ENCODE measurements at places on chromosomes 3 and 15.

DNA sequence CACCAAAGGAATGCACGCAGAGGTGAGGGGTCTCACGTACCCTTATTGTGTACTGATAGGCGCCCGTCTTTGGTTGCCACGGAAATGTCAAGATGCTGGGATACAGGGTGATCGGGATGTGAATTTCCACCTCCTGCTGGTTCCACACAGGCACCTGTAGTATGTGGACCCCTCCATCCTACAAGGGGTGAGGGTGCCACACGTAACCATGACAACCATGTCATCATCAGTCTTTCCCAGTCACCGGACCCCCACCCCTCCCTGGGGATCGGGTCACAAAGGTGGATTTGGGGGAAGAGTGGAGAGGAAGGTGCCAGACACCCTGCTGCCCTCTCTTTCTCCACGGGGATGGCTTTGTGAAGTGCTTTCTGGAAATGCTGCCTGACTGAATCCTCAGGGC lies 44.7 kb downstream of the NUP210 start:
- DNase-seq: no peak

- DNase-seq: no peak
These were observed 567 bp downstream of the TICRR start for GRCh38 chr15:89575656-89576416.

DNA sequence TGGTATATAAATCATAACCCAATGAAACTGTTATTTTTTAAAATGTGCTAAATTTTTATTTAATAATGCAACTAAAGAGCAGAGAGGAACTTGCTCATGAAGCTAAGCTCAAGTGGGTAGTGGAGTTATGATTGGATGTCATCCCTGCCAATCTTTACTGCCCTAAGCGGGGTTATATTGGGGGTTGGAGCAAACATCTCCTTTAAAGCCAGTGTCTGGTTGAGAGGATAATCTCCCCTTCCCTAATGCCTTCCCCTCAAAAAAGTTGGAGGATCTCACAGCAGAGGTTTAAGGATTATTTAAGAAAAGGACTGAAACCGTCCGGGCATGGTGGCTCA lies 32.1 kb upstream of the CLASP2 start:
- no peak for DNase-seq

GRCh38 chr3:193946945-193947344 lies 189.0 kb upstream of the HES1 start:
- no peak for DNase-seq

DNA sequence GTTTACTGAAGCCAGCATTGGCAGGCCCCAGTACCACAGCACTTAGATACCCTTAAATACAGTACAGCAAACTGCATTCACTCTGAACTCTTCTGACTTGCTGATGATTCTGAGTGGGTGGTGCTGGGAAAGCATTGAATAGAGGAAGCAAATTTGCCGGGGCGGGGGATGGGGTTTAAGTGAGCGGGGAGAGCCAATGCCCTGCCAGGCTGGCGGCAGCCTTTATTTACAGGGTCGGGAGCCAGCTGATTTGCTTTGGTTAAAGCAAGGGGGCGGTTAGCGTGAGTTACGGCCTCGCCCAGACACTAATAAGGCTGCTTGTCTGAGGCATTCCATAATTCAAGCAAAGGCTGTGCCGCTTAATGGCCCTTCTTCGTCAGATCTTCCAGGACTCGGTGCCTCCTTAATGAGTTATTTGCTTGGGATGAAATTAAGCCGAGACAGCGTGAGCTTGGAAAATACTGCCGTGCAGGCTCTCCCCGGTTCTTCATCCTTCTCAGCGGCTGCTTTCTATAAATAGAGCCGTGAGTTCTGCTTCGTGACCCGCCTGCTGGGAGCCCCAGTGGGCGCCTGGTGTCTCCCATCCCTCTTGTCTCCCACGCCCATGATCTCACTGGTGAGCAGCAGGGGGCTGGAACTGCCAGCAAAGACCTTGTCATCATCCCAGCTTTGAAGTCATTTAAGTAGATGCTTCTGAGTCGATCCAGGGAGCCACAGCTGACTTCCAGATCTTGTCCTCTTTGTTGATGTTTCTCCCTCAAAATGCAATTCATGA lies 25.8 kb downstream of the SPSB4 start:
- no peak for DNase-seq
